LNCaP clone FGC (cell line): ENCODE measurements at places on chromosomes 12 and 14.

DNA sequence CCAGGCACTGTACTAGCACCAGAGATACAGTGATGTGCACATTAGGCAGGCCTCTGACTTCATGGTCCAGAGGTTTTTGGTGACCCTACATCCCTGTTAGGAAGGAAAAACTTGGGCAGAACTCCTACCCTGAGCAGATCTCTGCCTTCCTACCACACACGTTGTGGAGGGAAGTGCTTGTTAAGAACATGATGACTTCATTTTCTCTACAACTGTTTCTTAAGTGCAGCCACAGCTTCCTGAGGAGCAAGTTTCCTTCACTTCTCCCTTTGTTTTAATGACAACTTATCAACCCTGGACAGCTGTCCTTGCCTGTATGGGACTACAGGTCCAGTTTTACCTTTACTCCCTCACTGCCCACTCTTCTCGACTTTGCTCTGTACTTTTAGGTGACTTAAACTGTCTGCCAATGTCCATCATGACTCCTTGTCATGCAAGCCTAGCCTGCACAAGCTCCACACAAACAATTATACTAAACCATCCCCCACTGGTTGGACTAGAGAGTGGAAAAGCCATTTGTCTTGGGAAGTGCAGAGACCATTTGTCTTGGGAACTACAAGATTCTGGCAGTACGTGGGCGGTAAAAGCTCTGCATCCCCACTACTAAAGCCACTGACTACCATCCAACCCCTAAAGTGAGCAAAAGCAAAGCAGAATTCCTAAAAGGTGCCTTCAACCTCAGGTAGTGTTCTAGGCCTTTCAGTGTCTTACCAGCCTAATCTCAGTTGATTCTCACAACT lies 359.8 kb downstream of the EGLN3 start:
- DNase-seq, result no peak

DNA sequence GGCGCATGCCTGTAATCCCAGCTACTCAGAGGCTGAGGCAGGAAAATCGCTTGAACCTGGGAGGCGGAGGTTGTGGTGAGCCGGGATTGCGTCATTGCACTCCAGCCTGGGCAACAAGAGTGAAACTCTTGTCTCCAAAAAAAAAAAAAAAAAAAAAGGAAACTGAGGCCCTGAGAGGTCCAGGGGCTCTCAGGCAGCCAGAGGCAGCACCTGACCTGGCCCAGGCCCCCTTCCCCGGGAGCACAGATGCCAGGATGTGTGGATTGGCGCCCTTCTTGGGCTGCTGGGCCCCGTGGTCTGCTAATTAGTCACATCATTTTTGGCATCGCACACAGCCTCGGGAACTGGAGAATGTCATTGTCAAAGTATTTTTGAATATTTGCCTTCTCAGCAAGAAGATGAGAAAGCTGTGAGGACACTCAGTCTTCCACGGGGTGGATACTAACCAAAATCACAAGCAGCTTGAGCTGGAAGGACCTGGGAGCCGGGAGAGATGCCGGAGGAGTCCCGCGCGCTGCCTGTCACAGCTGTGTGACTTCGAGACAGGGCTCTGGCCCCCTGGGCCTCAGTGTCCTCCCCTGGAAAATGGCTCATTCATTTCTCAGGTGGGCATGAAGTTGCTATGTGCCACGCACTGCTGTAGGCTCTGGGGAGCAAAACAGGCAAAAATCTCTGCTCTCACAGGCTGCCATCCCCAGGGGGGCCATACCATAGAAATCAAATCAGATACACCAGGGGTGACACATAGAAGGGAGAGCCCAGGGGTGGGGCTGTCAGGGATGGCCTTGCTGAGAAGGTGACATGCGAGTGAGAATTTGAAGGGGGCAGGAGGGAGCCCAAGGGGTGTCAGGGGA lies 12.5 kb upstream of the RCOR1 start:
- DNase-seq, result no peak

DNA sequence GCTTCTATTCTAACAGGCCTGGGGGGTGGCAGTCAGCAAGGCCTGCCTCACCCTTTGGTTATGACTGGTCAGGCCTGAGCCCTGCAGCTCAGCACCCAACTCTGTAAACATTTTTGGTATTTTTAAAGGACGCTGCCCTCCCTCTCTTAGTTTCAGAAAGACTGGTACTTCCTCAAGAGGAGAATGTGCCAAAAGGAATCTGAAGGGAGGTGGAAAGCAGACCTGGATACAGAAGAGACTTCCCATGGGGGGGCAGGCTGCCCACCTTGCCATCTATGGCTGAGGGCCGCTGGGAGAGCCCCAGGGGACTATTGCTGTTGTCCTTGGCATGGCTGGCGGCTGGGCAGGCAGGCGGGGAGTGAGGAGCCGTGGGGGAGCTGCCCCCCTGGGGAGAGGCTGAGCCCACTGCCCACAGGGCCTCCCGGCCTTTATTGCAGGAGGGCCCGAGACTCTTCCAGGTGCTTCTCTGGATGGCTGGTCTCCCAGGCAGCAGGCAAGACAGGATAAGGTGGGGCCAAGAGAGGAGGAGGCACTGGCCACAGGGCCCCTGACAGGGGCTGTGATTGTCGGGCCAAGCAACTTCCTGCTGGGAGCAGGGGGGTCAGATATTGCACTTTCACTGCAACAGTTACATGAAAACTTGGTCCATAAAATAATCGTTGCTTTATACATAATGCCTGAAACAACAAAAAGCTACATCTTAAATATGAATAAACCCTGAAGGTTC lies 3.5 kb downstream of the ARL6IP4 start:
- no peak for DNase-seq

DNA sequence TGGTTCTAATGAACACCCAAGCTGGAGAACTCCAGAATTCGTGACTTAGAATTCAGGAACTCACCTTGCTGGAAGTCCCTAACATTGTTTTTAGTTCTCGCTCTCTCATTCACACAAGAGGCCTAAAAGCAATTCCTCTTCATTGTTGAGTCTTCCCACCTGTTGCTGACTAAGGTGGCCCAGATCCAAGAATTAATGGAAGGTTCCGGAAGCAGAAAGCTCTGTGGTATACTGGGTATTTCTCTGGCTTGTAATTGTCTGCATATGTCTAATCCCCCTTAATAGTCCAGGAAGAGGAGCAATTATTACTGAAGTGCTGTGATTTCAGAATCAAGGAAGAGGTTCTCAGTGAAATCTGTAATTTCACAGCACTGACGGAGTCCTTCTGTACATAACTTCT lies 31.4 kb downstream of the TMEM233 start:
- DNase-seq, result no peak

GRCh38 chr14:42683707-42684106 lies 1077.0 kb downstream of the LRFN5 start:
- no peak for DNase-seq

DNA sequence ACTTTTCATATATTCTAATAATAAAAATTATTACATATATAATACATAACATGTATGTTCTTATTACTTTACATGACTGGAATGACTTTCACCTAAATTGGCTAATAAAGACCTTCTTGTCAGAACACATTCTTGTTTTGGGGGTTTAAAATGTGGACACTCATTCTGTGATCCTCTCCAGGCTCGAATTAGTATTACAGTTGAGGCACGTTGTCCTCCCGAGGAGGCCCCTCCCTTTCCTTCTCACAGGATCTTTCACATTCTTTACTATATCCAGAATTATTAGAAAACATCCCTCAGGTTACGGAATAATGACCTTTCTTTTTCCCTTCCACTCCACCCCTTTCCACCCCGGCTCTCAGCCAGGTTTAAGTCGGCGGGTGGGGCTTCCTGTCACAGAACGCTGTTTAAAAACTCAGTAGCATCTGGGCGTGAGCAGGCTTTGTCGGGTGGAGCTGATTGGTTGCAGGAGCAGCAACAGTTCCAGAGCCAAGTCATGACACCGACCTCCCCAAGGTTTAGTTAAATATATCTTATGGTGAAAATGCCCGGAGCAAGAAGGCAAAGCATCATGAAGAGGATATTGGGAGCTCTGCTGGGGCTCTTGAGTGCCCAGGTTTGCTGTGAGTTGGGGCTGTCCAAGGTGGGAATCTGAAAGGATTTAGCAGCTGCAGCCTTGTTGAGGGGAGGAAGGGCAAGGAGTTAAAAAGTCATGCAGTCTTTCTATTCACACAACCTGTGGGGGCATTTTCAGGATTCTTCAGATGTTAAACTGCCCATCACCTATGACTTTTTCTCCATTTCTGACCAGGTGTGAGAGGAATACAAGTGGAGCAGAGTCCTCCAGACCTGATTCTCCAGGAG lies 396.7 kb upstream of the OR4E1 start:
- no peak for DNase-seq

DNA sequence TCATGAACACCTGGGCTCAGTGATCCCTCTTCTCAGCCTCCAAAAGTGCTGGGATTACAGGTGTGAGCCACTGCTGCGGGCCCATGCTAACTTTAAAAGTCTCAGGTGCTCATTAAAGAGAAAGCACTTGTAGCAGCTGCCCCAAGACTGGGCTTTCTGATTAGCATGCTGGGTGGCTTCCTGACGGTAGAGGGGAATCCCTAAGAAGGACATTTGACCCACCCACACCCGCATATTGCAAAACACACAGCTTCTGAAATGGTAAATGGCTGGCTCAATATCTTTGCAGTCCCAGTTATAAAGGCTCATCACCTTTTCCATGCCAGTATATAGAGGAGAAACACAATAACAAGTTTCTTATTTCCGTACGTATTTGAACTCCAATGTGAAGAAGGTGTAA lies 19.3 kb upstream of the BICD1 start:
- no peak for DNase-seq

- no peak for DNase-seq
Measured at GRCh38 chr12:709455-710020, 42.8 kb upstream of the WNK1 start.

GRCh38 chr12:109137055-109137454 lies 20.7 kb downstream of the ACACB start:
- no peak for DNase-seq

DNA sequence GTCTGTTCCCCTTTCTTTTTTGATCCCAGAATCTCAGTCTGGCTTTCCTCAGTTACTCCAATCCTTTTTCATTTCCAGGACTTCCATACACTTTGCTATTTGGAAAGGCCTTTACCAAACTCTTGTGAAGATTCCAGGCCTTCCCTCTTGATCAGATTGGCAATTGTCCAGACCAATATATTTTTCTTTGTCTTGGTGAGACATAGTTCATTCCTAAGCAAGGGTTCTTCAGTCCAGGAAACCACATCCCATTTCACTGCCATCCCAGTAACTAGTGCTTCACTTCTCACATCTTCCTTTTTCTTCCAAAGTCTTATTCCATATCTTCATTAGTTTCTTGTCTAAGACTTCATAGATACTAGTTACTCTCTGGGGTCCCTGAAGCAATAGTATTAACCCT lies 2.1 kb upstream of the PTPRQ start:
- no peak for DNase-seq

DNA sequence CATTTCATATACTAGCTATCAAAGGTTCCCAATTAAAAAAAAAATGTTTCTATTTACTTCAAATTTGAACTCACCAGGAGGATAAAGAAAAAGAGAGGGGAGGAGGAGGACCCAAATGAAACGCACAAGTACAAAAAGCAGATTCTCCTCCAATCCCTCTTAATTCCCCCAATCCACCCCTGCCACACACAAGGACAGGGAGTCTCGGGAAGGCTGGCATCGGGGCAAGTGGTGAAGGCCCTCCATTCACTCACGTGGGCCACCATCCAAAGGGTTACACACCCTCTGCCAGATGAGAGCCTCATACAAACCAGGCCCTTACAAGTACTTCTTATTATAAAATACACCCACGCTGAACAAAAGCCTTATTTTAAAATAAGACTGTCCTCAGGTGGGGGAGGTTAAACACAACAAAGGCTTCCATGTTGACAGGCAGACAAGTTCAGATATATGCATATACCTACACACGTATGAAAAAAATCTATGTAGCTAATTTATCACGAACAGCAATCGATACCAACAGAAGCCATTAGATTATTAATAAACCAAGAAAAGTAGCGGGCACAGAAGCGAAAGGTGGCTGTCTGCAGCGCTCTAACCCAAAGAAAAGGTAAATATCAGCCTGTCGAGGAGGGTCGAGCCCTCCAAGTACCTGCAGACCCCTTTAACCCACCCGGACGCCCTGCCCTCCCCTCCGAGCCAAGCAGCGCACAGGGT lies 1.5 kb downstream of the ATP2B1 start:
- no peak for DNase-seq

DNA sequence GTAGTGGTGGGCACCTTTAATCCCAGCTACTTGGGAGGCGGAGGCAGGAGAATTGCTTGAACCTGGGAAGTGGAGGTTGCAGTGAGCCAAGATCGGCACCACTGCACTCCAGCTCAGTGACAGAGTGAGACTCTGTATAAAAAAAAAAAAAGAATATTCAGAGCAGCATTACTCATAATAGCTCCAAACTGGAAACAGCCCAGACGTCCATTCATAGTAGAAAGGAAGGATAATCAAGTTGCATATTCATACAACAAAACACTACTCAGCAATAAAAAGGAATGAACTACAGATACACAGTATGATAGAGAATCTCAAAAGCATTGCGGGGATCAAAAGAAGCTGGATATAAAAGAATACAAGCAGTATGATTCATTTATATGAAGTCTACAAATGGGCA lies 19.1 kb downstream of the TMEM30B start:
- DNase-seq, result no peak

DNA sequence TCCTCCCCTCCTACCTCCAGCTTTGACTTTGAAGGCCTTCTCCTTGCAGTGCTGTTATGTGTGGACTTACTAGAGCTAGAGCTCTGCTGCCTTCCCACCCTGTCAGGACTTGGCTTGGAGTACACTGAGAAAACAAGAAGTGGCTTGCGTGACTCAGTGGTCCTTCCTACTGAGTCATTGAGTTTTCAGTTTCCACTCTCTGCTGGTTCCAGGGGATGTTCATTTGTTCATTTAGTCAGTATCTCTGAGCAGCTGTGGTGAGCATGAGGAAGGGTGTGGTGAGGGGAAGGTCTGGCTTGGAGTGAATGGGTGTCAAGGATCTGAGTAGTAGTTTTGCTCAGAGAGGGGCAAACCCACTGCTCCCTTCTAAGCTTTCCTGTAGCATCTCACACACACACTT lies 17.2 kb upstream of the ELK3 start:
- DNase-seq, result no peak
